ENCODE measurements at places on chromosomes 13 and 19. TPM values are rescaled to one million over a fixed set of nuclear protein-coding genes. Genes with fewer than 3 reads are reported as not detected.

DNA sequence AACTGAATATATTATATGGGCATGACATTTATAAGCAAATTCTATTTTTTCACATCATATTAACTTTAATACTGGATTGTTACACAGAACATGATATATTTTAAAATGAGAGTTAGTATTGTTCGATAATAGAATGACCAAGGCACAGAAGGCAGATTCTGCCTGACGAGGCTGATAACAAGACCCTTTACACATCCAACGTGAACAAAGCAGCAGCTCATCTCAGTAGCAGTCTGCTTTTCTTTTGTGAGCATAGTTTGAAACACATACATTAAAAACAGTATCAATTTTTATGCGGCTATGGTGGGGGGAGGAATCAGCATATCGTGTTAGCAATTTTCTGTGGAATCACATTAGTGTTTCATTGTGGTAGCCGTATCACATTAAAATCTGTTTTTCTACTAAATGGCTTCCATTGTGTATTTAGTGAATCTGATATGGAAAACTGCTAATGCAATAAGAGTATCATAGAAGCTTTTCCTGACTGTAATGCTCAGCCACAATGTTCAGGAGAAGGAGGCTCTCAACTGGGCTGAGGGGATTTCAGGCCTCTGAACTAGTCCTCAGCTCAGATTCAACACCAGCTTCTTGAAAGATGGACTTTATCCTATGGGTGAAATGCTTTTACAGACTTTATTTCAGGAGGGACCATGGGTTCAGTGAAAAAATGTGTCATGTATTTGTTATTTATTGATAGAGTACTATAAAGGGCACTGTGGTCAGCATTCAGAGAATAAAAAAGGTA is 4.0 kb downstream of the SMAD9 start:
- no peak for DNase-seq

Gene ZNF835
- total RNA-seq: 7.4 TPM

Gene ACP5
- 2.9 TPM for total RNA-seq

GRCh38 chr13:92989301-92989700 is 237.3 kb upstream of the GPC6 start:
- DNase-seq: no peak

GRCh38 chr19:46537136-46538097 is 41.8 kb upstream of the PNMA8B start:
- DNase-seq: peak; percentile 49

Gene IZUMO1
- total RNA-seq: 0.18 TPM

DNA sequence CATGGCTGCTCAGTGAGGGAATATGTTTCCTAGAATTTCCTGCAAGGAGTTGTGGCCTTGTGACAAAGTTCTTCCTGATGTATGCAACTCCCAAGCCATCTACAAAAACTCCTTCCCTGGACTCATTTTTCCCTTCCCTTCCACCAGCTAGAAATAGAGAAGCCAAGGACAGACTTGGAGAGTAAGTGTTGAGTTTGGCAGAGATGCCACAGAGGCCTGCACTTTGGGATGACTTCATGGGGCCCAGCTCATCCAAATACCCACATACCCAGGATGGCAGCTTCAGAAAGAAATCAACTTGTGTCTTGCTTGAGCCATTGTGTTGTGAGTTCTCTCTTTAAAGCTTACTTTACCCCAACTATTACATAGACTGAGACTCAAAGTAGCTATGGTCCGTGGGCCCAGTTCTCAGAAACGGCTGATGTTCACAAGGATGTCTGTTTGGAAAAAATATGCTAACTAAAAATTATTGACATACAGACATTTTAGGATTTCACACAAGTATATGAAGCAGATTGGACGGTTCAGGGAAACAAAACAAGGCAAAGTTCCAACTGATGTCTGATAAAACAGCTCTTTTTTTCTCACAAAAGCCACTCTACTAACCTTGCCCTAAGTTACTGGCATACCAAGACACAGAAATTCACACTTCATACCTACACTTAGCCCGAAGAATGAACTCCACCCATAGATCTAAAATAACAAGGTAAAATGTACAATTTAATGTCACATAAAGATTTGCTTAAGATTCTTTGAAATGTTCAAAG is 107.9 kb downstream of the NALCN start:
- no peak for DNase-seq

- DNase-seq: no peak
Observed at GRCh38 chr19:23855676-23856075, 59.0 kb upstream of the ZNF726 start.

Gene CGB2
- total RNA-seq: not detected

All from right cardiac atrium (tissue), 5 donors.